ENCODE measurements at places on chromosomes 13 and 19.

GRCh38 chr13:113272031-113272430, 25.0 kb upstream of the LAMP1 start:
- no peak for DNase-seq

GRCh38 chr19:40805258-40805868, 6.4 kb downstream of the EGLN2 start:
- no peak for DNase-seq

- DNase-seq: peak; percentile 93
These were observed at the start of gene DNAAF3 for GRCh38 chr19:55166530-55167268. TSS of gene DNAAF3 (minus strand) at chr19:55166613. CDS start at chr19:55166413, 200 bp downstream.

GRCh38 chr19:1252221-1252820, 3.9 kb downstream of the MIDN start:
- DNase-seq: peak; percentile 93

- DNase-seq: peak; percentile 36
These were observed 60.6 kb downstream of the NDFIP2 start for GRCh38 chr13:79541426-79542049.

- DNase-seq: no peak
These were observed 146.2 kb downstream of the ABCC4 start for GRCh38 chr13:95155093-95155492.

- peak; percentile 10 for DNase-seq
These were observed 30.9 kb downstream of the MZT1 start for GRCh38 chr13:72696579-72696978.

DNA sequence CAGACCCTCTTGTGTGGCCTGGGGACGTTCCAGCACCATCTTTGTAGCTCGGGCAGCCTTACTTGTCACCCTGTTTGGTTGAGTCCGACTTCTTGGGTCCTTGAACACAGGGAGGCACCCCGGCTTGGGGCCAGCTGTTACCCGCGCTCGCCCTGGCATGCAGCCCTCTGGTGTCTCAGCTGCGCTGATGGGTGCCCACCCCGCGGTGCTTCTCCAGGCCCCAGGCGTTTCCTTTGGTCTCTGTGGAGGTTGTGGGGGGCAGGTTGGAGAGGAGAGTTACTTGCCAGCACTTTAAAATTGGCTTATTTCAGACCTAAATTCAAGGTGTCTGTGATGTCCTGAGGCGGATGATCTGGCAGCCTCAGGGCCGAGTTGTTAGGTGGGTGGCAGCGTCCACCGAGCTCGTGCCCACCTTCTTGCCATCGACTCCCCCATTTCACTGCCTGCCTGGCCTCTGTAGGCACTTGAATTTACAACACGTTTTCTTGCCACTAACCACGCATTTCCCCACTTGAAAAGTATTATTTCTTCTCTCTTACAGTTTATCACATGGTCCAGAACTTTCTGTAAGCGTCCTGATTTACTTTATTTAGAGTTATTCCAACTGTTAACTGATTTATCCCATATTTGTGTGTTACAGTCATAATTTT, 16.9 kb downstream of the UBAC2 start:
- DNase-seq: no peak

DNA sequence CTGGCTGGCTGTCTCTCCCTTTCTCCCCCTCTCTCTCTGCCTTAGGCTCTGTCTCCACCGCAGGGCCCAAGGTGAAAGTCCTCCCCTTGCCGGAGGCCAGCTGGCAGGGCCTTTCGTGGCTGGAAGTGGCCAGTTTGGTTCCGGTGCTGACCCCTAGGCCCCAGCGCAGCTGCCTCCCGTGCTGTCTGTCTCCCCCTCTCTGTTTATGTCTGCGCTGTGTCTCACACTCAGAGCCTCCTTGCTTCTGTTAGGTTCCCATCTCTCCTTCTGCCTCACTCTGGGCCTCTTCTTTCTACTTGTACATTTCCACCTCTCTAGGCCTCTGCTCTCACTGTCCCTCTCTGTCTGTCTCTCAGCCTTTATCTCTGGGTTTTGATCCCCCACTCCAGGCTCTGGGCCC, 13.1 kb downstream of the CCDC97 start:
- peak; percentile 68 for DNase-seq
